ENCODE measurements at places on chromosomes 4 and X.

- no peak for DNase-seq
Measured at GRCh38 chr4:9999956-10000561, 21.2 kb downstream of the SLC2A9 start.

DNA sequence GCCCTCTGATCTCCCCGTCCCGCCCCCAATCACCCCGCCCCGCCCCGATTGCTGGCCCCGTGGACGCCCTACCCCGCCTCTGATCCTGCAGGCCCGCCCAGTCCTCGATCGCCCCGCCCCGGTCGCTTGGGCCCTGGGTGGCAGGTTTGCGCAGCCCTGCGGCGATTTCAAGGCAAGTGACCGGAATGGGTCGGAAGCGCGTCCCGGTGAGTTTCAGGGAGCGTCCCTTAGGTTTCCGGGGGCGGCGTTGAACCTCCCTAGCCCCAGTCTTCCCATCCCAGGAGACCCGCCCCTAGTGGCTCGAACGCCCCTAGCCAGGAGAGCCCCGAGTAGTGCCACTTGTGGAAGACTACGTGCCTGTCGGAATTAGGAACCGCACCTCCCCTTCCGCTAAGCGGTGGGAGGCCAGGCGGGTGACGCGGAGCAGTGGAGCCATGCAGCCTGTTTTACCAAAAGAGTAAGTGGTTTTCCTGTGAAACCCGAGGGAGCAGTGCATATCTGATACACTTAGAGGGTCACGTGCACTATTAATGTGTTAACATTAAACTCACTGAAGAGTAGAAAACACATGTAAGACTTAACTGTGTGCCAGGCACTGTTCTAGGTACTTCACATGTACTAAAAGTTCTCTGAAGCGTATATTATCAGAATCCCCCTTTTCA lies 354 bp upstream of the TEC start:
- no peak for DNase-seq

DNA sequence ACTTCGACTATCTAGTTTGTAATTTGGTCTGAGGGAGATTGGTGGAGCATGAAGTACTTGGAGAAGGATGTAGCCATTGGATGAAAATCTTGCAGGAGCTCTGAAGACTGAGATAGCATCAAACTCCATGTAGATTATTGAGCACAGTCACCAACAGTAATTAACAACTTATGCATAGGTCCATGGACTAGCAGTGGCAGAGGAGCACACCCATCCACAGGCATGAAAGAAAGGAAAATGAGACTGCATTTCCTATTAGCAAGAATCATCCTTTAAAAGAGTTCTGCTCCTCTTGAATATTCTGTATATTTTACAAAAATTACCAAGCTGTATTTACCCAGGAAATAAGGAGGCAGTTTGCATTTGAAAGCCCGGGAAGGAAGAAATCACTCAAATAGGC lies 529.4 kb upstream of the ACTRT1 start:
- DNase-seq: no peak

DNA sequence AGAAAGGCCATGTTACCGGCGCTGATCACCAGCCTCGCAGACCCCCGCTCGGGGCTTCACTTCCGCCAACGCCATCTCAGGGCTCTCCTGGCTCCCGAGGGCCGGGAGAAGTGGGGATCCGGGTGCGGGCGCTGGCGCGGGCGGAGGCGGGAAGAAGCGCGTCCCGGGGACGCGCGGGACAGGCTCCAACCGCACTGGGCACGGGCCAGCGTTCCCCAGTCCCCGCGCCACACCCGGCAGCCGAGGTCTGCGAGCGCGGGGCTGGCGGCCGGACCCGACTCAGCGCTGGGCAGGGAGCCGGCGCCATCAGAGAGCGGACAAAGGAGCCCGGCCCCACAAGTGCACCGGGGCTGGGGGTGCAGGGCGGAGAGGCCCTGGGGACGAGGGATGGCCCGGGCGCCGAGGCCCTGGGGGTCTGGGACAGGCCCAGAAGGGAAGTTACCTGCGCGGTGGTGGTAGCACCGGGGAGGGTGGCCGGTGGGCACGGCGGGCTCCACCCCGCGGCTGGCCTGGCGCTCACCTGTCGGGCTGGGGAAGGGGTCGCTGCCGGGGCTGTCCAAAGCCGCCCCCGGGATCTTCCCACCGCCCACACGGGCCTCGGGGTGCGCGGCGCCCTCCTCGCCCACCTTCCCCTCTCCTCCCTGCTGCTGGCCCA lies 449 bp downstream of the CTPS2 start:
- DNase-seq: no peak

DNA sequence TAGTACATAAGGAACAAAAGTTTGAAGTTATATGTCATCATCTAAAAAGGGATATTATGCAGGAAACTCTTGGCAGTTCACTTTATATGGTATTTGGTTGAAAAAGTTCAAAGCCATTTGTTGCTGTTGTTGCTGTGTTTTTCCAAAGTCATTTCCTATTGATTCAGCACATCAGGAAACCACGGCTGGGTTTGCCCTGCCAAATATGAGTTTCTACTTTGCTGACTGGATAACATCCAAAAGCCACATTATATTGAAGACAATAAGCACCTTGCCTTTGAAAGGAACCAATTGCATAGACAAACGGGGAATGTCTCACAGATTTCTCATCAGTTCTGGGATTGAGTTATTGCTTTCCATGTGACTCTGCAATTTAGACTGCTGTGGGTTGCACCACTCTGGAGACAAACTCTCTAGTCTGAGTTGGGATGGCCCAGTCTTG lies 206.1 kb downstream of the SLC39A8 start:
- no peak for DNase-seq

All from brain pericyte (primary cell).